Left ventricle myocardium inferior (tissue), 1 donor: ENCODE measurements at places on chromosomes 11 and 22.

DNA sequence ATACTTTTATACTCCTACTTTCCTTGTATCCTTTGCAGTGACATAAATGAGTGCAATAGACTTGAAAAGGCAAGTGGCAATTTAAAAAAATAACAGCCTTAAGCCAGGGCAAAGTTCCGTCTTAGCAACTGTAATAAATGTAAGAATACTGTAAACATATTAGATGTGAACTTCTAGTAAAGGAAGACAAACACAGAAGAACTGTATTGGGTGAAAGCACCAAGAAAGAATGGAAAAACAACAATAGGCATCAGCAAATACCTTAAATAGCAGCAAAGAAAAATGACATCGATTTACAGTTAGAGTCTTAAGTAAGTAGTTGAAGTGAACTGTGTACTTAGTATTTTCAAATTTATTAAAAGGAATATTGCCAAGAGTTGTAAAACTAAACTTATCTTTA, 75.5 kb upstream of the TP53AIP1 start:
- no peak for DNase-seq

- DNase-seq: no peak
Observed at GRCh38 chr11:27705873-27706820, 5.9 kb upstream of the BDNF start.

- no peak for DNase-seq
Observed at GRCh38 chr11:41497974-41498373, 38.5 kb upstream of the LRRC4C start.

DNA sequence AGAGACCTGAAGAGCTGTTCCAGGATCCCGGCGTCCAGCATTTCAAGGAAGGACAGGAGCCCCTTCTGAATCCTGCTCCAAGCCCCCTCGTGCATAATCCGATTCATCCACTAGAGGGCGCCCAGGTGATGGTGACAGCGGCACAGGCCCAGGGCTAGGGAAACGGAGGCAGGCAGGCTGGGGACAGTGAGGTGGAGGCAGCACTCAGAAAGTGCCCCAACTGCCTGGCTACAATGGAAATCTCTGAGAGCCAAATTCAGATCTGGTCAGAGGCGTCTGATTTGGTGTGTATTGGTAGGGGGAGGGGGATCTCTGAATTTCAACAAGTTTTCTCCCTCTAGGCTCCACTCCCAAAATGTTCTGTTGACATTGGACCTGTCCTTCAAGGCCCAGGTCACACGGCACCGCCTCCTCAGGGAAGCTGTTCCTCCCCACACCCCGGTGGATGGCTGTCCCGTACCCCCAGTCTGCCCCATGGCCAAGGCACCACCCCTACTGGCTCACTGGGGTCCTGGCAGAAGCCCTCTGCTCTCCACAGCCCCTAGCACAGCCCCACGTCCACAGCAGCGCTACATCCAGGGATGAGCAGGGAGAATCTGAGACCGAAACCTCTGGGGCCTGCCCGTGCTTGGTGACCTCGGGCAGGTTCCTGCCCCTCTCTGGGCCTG, 142.9 kb downstream of the CRYBB2 start:
- DNase-seq: peak; percentile 58

DNA sequence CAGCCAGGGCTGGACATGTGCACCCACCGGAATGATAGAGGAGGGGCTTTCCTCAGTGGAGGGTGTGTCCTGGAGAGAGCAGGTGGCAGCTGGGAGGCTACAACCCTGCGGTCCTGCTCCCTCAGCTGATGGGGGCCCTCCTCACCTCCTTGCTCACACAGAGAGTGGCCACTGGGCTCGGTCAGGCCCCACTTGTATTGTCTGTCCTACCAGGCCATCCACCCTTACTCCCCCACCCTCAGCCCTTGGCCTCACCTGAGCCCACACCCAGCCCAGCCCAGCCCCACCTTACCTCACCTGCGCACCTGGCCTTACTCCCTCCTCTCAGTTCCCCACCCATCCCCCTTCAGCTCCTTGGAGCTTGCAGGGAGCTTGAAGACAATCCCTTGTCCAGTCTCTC, 3.1 kb downstream of the TRPM5 start:
- DNase-seq: no peak

- DNase-seq: no peak
Observed at GRCh38 chr11:106524436-106524835, 447.0 kb downstream of the AASDHPPT start.

GRCh38 chr11:101127197-101127698, 2.4 kb downstream of the PGR start:
- peak; percentile 36 for DNase-seq

DNA sequence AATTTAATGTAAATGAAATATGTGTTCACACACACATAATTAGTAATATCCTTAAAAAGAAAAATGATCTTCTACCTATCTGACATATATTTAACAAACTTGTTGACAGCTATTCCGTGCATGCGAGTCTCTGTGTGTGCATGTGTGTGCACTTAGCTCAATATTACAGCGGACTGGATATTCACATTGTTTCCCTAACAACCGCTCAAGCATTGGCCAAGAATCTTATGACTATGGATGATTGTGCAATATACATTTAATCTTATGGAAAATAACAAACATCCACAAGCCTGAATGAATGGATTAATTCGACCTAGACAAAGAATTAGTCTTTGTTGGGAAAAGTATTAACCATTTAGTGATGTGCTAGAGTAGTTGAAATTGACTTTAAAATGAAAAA, 1078.6 kb downstream of the LRRC4C start:
- DNase-seq: no peak

GRCh38 chr22:26995235-26995634, 337.8 kb downstream of the MIAT start:
- no peak for DNase-seq

DNA sequence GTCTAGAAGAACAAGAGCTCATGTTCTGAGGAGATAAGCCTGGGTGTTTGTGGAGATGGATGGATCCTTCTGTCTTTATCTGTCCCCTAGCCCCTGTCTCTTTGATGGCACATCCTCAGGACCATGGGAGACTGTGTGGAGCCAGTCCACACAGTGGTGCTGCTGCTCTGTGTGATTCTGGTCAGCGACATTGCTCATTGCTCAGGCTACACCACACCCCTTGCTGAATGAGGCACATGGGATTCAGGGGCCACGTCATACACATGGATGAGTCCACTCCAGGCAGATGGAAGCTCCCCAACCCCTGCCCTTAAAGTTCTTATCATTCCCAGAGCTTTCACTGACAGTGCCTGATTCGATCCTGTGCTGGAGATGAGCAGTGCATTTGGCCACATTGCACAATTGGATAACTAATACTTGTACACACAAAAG, 222.2 kb downstream of the NAV2 start:
- DNase-seq: no peak

DNA sequence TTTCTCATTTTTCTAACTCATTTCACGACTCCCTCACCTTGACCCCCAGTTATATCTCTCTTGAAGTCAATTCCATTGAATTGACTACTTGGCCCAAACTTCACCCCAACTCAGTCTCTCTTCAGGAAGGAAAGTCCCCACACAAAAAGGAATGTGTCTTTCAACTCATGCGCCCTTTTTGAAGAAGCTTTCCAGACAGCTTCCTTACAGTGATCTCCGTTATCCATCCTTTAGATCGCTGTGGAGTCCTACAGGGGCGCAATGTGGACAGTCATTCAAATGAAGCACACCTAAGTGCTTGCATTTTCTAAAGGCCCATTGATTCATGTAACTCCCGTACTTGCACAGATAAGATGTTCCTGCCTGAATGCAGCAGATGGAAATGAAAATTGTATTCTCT, 101.1 kb upstream of the VPREB1 start:
- no peak for DNase-seq
